ENCODE measurements at places on chromosomes 3 and 15. TPM values are rescaled to one million over a fixed set of nuclear protein-coding genes. Genes with fewer than 3 reads are reported as not detected.

HIGD2B gene
- total RNA-seq, result not detected

ANKUB1 gene
- 1.8 TPM for total RNA-seq

NT5DC2 gene
- total RNA-seq, result 33.6 TPM

TRAT1 gene
- total RNA-seq, result 0.20 TPM

ST8SIA2 gene
- 8.5 TPM for total RNA-seq
